Mesothelial cell of epicardium (in vitro differentiated cells): ENCODE measurements at places on chromosomes 7 and 10.

DNA sequence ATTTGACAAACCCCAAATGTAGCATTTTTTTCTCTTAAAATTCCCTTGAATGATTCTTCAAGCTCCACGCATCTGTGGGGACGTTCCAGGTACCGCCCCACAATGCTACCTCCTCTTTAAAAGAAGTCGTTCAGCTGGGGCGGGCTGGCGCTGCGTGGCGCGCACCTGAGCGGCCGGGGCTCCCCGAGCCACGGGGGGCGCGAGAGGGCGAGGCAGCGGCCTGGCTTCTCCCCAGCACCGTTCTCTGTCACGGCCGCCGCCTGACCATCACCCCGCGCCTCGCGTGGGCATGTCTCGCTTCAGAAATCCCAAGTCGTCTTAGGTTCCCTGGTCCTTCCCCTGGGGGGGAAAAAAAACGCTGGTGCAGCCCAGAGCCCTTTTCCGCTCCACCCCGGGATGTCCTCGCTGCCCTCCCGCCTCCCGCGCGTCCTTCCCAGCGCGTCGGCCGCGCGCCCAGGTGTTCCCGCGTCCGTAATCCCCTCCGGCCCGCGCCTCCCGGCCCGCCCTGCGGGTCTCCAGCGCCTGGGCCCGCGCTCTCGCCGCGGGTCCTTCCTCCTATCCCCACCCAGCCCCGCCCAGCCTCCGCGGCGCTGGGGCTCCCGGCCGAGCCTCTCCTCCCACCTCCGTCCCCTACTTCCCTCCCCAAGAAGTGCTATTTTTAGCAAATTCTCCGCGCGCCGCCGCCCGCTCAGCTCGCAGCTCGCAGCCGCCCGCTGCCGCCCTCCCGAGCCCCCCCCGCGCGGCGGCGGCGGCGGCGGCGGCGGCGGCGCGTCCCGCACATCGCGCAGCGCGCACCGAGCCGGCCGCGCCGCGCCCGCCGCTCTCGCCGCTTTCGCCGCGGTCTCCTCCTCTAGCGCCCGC is 58.7 kb upstream of the PRPS1L1 start:
- DNase-seq: peak; percentile 54

DNA sequence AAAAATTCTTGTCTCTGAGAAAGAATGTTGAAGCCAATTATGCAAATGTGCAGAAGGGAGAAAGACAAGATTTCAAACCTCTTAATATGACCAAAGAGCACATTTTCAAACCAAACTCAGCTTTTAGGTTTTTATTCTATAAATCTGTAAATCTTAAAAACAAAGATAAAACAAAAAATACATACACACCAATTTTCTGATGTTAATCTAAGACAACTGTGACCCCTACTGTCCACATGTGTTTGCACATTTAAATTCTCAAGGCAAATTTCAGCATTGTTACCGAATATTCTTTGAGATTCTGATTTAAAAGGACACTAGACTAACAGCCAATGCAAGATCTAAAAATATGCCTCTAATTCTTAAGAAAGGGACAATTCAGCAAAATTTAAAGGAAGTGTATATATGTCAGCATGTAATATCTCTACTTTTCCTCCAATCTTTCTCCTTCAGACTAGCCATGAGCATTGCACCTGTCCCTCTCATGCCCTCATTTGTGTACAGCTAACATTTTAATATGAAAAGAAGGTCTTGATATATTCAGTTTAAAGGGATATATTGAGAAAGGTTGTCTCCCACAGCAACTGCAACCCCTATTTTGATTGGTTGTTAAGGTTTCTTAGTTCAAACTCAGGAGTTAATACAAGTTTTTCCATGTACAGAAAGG is 417.9 kb downstream of the IPMK start:
- no peak for DNase-seq

DNA sequence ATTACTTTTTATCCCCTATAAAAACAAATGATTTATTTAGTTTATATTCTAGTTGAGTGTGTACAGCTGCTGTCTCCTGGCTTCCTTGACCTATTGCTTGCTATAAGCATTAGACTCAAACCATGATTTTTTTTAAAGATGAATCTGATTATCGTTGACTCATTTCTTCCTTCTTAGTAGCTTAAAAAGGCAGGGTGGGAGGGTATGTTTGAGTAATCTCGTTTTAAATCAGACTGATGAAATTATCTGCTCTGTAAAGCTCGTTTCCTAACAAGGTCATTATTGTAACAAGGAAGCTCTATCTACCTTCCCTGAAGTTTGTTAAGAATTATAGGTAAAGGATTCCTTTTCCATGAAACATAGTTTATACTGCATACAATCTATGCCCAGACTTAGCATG is 276.3 kb upstream of the KCND2 start:
- DNase-seq: no peak

DNA sequence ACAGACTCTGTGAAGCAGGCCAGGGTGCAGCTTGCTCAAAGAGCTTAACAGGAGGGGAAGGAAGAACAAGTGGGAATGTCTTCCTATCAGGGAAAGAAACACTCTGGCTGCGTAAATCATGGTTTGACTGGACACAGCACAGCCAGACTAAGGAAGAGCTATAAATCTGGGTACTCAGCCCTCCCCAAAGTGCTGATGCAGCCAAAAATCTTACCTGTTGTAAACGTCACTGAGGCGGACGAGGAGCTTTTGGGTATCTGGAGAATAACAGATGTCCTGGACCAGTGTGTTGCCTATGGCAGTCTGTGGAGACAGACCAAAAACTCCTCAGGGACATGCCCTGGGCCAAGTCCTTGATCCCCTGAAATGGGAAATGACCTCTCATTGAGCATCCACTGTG is 43.1 kb upstream of the HNRNPH3 start:
- no peak for DNase-seq

- peak; percentile 19 for DNase-seq
These were observed 99.1 kb downstream of the GRID1 start for GRCh38 chr10:86267286-86268195.

GRCh38 chr10:43253461-43254198 is 13.2 kb downstream of the RASGEF1A start:
- DNase-seq: no peak

- DNase-seq: no peak
These were observed 54.7 kb downstream of the SCD start for GRCh38 chr10:100401631-100402328.

GRCh38 chr7:18461785-18462467 is 33.6 kb upstream of the HDAC9 start:
- no peak for DNase-seq

- DNase-seq: no peak
These were observed 54.0 kb upstream of the LRRC18 start for GRCh38 chr10:48993627-48994026.

DNA sequence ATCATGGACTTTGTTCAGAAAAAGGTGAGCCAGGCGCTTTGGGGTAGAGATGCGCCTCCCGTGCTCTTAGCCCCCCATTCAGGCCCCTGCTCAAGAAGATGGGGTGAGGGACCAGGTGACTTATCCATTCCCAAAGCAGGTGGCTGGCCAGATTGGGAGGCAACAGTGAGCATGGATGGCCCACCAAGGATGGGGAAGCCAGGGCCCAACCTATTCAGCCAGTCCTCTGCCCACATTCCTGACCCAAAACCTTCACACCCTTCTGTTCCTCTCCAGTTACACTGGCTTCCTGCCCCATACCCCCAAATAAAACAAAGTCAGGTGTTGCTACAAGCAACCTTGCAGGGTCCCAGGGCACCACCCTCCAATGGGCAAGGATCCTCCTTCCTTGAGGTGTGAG is 44.4 kb downstream of the TSPAN15 start:
- no peak for DNase-seq
